MM.1S (cell line): ENCODE measurements at places on chromosomes 11 and 22.

DNA sequence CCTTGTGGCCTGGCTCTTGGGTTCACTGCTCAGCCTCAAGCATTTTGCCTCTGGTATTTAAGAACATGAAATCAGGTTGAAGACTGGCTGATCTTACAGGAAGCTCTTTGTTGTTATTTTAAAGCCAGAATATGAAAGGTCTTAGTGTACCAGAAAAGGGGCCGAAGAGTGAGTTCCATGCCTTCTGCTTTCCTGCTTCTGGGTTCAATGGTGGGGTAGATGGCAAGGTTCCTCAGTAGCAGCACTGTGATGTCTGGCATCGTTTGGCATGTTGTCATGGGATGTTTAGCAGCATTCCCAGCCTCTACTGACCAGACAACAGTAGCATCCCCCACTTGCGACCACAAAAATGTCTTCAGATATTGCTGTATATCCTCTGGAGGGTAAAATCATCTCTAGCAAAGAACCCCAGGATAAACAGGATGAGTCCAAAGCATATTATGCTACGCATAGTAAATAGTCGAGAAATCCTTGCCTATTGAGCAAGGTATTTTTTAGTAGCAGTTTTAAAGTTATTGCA is 2.4 kb downstream of the VPS26B start:
- DNase-seq, result no peak

GRCh38 chr11:129643031-129643721 is 172.5 kb upstream of the TMEM45B start:
- DNase-seq, result no peak

GRCh38 chr11:85694385-85694980 is 8.5 kb upstream of the CCDC89 start:
- DNase-seq, result peak; percentile 64

- no peak for DNase-seq
Observed at GRCh38 chr11:99200720-99201119, 180.0 kb downstream of the CNTN5 start.
